ENCODE measurements at places on chromosomes 12 and 14.

DNA sequence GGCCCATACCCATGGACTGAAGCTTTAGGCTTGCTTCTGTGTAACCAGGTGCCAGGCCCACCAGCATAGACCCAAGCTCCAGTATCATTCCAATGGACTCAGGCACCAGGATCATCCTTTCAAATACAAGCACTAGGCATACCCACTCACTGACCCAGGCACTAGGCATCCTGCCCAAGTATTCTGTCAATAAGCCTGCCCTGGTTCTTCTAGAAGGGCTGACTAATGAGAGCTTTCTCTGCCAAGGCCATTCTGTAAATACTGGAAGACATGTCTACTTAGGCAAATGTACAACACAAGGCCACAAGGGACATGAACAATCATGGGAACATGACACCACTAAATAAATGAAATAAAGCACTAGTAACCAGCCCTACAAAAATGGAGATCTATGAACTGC, 352.2 kb downstream of the FSCB start:
- no peak for DNase-seq

- DNase-seq, result no peak
Observed at GRCh38 chr12:41993283-41993682, 151.4 kb downstream of the GXYLT1 start.

DNA sequence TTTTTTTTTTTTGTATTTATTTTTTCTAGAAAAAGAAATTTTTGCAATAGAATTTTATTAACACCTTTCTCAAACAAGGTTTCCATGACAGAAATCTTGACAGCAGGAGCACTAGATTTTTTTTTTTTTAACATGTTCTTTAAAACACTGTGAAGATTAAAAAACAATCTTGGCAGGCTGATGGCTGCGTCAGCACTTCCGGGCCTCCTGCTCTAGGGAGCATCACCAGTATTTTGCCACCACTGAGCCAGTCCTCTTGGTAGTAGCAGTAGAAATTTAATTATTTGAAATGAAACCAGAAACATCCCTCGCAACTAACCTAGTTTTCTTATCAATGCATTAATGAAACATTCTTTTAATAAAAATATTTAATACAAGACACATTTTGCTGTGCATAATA, 99.6 kb downstream of the APAF1 start:
- no peak for DNase-seq

DNA sequence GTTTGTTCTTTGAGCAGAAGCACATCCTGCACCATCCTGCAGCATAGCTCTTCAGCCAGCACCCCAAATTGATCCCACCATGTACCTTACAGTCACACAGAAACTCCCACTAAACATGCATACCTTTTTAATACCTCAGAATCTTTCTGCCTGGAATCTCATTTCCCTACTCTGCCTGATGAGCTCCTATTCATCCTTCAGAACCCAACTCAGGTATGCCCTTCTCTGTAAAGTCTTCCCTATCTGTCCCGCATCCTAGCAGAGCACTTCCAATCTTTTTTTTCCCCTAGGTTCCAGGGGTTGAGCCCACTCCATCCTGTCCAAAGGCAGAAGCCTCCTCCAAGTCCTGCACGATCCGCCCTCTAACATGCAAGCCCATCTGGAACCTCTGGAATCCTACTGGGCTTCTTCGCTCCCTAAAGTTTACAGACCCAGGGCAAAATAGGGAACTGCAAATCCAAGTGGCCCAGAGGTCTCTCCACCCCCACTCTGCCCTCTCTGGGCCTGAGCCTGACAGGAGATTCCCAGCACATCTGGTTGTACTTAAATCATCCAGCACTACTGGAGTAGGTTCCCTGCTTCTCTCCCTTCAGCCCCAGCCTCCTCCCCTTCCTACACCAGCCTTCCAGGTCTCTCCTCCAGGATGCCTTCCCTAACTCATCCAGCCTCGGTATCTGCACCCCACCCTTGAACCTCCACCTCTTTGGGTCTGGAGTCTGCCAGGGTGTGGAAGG, 4.1 kb upstream of the FIGNL2 start:
- no peak for DNase-seq

DNA sequence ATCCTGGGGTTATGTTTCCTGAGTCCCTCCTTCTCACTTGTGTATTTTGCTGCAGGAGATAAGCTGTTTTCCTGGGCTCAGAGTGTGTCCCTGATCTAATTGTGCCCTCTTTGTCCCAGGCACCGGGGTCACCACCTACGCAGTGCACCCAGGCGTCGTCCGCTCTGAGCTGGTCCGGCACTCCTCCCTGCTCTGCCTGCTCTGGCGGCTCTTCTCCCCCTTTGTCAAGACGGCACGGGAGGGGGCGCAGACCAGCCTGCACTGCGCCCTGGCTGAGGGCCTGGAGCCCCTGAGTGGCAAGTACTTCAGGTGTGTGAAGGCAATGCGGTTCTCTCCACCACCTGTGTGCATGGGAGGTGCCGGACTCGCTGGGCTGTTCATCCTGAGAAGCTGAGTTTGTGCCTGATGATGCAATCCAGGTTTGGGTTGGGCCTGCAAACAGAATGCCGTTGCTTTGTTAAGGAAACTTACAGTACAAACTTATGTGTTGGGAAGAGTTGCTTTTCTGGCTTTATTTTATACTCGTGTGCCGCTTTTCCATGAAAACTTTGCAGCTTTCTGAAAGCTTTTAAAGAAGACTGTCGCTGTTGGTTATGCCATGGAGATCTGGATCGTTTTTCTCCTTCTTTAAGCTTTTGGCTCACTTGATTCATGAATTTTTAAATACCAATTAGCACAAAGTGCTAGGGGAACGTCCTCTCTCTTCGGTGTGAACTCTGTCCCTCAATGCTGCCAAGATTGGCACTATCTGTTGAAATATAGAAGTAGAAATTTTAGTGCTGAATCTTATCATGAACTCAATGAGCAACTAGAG, 27.6 kb downstream of the RDH12 start:
- DNase-seq, result no peak

- DNase-seq, result no peak
Observed at GRCh38 chr14:55388160-55388559, 23.5 kb downstream of the ATG14 start.

- no peak for DNase-seq
Observed at GRCh38 chr14:105216490-105217247, 31.7 kb upstream of the BTBD6 start.

- DNase-seq, result no peak
Observed at GRCh38 chr14:104103061-104103445, 17.6 kb downstream of the ASPG start.

- DNase-seq, result no peak
Observed at GRCh38 chr12:53987787-53988230, 2.9 kb downstream of the HOXC10 start.

GRCh38 chr12:25829192-25829591, 129.3 kb upstream of the RASSF8 start:
- DNase-seq, result no peak

DNA sequence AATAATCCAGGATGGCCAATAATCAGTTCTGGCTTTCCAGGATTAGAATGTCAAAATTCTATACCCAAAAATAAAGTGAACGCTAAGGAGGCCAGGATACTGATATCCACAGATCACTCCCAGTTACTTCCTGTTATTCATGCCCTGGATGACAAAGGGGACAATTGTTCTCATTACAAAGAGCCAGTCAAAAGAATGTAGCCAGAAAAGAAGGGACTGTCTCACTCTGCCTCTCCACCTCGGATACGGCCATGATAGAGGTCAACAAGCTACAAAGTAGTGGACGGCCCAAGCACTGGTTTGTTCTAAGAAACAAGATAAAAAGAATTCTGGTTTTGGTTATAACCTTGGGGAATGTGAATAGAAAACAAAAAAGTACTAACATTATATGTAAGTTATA, 116.1 kb upstream of the ATF7IP start:
- peak; percentile 8 for DNase-seq

- peak; percentile 43 for DNase-seq
Observed at GRCh38 chr12:49133014-49133413, 1.8 kb upstream of the TUBA1B start.

DNA sequence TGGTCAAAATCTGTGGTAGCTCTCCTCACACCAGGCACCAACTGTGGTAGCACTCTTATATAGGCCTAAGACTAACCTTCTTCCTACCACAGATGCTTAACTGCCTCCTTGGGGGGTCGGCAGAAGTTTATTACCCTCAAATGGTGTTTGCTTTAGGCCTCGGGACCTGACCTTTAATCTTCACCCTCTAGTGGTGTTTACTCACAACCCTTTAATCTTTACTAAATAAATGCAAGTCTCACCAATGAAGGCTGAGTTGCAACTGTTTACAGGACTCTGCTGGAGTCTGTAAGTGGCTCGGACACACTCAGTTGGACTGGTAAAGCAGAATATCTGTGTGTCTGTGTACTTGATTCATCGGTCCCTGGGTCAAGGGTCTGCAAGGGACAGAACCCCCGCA, 29.4 kb downstream of the CCER1 start:
- DNase-seq, result no peak

DNA sequence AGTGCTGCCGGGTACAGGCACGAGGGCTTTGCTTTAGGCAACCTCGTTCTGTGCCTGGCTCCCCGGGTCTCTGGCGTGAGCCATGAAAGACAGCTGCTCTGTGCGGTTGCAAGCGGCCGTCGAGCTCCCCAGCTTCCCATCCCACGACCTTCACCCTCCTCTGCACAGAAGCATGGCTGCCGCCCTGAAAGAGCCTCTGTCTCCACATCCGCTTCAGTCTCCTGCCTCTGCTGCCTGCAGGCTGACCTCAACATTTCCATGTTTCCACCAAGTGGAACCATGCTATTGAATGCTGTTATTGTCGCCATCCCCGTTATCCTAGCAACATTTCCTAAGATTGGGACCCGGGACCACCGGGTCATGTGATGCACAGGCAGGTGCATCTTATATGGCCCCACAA, 57.1 kb downstream of the KDM2B start:
- DNase-seq, result peak; percentile 87

GRCh38 chr14:69153873-69154270, 953 bp upstream of the DCAF5 start:
- DNase-seq, result peak; percentile 27

- no peak for DNase-seq
Observed at GRCh38 chr12:110217996-110218674, 62.9 kb upstream of the ATP2A2 start.

- DNase-seq, result peak; percentile 26
Observed at GRCh38 chr14:94292872-94293577, at the start of gene SERPINA10. Gene SERPINA10 (minus strand): TSS chr14:94293268. CDS start chr14:94290593, 2,675 bp downstream.

DNA sequence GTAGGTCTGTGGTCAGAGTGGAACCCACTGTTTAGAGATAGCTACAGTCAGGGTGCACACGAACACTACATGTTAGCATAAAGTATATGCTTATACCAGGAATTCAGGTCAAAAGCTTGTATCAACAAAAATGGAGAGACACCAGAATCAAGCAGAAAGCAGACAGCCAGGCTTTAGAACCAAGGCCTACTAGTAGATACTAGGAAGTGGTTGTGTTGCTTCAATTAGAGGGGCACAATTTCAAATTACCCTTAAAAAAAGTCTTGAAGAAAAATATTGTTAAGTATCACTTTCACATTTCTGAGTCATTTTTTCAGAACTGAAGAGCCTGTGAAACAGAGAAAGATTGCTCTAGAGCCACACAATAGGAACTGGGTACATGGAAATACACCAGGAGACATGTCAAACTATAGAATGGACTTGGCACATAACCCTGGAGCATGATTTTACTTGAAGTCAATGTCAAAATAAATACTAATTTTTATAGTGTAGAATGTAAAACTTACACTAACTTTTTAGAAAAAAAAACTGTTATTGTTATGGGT, 41.6 kb downstream of the LRRC9 start:
- DNase-seq, result no peak

DNA sequence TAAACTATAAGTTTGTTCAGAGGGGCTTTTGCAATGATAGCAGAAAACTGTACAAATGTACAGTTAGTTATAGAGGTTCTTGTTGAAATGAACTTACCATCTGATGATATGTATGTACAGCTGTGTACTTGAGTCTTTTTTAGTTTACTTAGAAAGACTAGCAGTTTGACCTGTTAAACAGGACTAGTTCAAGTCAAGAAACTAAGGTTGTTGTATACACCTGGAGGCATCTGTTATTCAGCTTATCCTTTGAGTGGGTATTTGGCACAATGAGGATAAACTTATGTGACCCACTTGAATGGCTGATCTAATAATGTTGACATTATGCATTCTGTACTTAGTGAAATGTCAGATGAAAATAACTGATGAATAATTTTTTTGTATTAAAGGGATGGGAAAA, 13.4 kb downstream of the MTERF2 start:
- DNase-seq, result no peak

- no peak for DNase-seq
Observed at GRCh38 chr14:67736771-67737170, 35.1 kb downstream of the RDH12 start.

GRCh38 chr12:1587927-1588574, 6.3 kb downstream of the FBXL14 start:
- DNase-seq, result peak; percentile 8

DNA sequence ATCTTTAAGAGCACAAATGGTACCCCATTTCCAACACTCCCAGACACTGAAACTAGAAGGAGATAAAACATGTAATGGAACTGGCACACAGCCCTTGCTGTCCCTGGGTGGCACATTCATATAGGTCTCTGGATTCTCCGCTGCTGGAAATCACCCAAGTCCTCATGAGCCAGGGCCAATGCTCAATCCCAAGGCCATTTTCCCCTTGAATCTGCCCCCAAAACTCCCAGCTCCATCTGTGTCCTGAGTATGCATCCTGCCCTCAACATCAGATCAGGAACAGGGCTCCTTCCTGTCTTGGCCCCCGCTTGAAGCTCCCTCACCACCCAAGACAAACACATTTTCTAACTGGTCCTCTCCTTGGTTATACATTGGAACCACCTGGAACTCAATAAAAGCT, 24.6 kb downstream of the KRT76 start:
- DNase-seq, result no peak

- peak; percentile 86 for DNase-seq
Observed at GRCh38 chr14:103594265-103594664, 31.5 kb downstream of the COA8 start.

DNA sequence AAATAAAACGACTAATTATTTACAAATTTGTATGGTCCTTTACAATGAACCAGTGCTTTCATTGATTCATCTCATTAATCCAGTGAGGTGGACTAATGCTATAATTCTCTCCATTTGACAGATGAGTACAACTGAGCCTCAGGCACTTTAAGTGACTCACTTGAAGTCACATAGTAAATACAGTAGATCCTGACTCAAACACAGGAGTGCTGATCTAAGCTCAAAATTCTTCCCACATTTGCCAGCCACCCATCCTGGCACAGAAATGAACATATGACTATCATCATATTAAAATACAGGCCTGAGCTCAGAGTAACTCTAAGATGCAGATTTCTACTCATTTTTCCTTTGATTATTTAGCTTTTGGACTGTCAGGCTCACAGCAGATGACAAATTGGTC, 30.6 kb downstream of the SLC16A7 start:
- no peak for DNase-seq

GRCh38 chr12:111412007-111412829, 6.5 kb downstream of the SH2B3 start:
- DNase-seq, result no peak

- no peak for DNase-seq
Observed at GRCh38 chr12:127625176-127625771, 641.7 kb upstream of the TMEM132C start.

All from NCI-H526 (cell line).